ENCODE measurements at places on chromosomes 5 and 9.

GRCh38 chr5:176817841-176818377 is 7.5 kb downstream of the UNC5A start:
- DNase-seq: no peak

DNA sequence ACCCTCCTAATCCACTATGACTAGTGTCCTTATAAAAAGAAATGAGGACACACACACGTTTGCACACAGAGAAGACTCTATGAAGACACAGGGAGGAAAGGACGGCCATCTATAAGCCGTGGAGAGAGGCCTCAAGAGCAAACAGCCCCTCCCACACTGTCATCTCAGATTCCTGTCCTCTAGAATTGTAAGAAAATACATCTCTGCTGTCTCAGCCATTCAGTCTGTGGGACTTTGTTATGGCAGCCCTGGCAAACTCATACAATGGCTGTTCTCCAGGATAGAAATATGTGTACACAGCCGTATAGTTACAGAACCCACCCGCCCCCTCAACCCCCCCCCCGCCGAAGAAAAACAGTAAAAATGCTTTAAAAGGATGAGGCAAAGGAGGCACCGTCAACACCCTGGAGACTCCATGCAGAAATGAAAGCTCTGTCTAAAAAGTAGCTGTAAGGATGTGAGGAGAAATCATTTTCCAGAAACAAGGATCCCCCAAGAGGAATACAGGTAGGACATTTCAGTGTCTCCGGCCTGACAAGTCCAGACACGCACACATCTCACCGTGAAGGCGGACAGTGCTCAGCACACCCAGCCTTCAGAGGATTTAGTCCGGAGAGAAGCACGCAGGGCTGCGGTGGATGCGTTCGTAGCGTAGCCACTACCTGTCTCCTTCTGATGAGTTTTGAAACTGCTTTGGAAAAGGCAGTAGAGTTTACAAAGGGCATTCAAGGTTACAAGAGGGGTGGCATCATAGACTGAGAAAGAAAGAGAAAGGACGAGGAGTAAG is 110.8 kb upstream of the ERCC6L2 start:
- DNase-seq: no peak

GRCh38 chr9:126517833-126518356 is 95.8 kb upstream of the LMX1B start:
- DNase-seq: no peak

- no peak for DNase-seq
Measured at GRCh38 chr9:4497855-4498254, 7.6 kb downstream of the SLC1A1 start.

- DNase-seq: no peak
Measured at GRCh38 chr5:122165559-122166078, 36.3 kb downstream of the ZNF474 start.

- no peak for DNase-seq
Measured at GRCh38 chr5:53302529-53302928, 177.9 kb upstream of the FST start.

GRCh38 chr5:103513701-103514100 is 48.9 kb downstream of the NUDT12 start:
- no peak for DNase-seq

- no peak for DNase-seq
Measured at GRCh38 chr9:13716601-13717321, 437.3 kb upstream of the MPDZ start.

DNA sequence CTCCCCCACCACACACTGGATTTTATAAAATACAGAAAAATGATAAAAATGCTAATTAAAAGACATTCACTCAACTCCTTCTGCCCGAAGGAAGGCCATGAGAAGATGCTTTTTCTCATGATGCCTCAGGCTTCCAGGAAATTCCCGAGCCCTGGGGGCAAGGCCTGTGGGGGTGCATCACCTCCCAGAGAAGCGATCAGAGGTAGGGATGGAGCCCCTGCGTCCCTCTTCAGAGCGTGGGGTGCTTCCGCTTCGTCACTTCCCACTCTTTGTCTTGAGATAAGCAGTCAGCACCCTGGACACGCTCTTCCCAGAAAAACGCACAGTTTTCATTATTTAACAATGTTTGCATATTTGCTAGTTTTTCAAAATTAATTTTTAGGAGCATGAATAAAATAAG is 33.3 kb upstream of the SH3PXD2B start:
- no peak for DNase-seq

GRCh38 chr5:134873987-134874830 is at the start of gene TXNDC15:
Gene TXNDC15, plus strand, starts transcription at chr5:134874371. Its CDS starts 57 bp downstream, at chr5:134874428.
- DNase-seq: peak; percentile 83

GRCh38 chr9:134930398-134930797 is 12.7 kb upstream of the FCN1 start:
- no peak for DNase-seq

- DNase-seq: no peak
Measured at GRCh38 chr5:133083901-133084300, 32.1 kb downstream of the HSPA4 start.

DNA sequence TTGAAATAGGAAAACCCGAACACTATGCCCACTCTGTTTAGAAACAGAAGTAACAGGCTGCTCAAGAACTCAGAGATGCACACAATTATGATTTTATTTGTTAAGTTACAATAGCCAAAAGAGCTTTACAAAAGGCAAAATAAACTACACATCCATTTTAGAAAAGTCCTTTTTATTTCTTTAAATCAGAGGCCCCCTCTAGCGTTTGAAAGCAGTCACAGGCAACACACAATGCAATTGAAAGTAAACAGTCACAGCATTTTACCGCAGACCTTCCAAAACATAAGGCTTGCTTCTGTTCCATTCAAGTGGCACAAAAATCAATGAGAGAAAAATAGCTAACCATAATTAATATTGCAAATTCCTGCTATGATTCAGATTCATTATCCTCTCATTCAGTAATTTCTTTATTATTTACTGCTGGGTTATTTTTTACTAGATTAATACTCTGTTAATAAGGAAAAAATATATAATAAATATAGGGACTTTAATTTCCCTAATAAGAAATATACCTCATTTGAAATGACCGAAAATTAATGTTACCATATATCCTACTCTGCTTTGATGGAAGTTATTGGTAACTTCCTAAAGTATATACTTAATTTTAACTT is 78.3 kb downstream of the CEP120 start:
- DNase-seq: peak; percentile 3

DNA sequence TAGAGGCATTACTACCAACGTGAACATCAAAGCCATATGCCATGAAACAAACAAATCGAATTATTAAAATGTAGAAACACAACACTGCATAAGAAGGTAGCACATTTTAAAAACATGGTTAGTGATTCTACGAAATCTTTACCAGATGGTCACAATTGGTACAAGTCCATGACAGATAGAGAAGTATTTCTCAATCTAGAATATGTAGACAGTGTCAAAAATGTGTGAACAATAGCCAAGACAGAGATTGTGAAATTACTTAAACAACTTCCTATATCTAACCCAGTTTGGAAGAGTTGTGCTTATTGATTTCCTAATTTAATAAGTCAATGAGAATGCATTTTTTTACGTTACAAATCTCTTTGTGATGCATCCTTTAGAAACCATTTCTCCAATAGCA is 1121.6 kb downstream of the MAT2B start:
- DNase-seq: no peak

DNA sequence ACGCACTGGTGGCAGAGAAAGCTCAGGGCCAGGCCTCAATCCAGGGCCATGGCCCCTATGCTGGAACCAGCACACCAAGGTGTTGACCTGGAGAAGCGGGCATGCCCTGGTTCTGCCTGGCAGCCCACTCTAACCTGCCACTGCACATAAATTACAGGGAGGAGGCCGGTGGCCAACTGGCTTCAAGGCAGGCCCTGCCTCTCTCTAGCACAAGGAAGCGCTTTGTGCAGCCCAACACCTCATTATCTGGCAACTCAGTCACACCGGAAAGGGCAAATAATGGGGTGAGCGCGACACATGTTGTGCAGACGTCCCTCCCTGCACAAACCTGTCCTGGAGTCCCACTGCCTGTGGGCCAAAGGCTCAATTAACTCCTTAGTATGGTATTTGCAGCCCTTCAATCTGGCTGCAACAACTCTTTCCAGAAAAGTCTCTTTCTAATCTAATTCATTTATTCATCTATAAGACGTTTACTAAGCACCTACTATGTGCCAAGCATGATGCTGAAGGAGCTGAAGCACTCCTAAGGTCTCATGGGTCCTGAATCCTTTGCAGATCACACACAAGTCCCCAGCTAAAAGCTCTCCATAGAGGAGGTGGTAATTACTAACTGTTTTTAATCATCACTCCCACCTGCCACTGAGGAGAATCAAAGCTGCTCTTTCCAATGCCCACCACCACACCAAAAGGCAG is 24.9 kb downstream of the SHB start:
- DNase-seq: no peak

DNA sequence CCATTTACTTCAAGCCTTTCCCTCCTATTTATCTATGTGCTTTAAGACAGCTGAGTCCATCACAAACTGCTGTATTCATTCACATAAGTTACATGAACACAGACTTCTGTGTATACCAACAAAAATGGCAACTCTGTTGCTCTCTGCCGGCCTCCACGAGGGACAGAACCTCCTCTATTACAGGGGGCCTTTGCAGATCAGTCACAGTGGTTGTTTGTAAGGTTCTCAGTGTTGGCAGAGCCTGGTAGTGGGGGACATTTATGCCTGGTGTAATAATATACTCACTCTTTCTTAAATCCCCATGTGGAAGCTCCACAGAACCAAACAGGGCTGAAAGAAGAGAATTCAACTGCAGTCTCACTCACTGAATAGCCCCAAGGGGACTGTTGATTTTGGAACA is 76.5 kb downstream of the SLC1A1 start:
- no peak for DNase-seq

GRCh38 chr5:178624631-178625546 is 2.0 kb downstream of the CLK4 start:
- no peak for DNase-seq

DNA sequence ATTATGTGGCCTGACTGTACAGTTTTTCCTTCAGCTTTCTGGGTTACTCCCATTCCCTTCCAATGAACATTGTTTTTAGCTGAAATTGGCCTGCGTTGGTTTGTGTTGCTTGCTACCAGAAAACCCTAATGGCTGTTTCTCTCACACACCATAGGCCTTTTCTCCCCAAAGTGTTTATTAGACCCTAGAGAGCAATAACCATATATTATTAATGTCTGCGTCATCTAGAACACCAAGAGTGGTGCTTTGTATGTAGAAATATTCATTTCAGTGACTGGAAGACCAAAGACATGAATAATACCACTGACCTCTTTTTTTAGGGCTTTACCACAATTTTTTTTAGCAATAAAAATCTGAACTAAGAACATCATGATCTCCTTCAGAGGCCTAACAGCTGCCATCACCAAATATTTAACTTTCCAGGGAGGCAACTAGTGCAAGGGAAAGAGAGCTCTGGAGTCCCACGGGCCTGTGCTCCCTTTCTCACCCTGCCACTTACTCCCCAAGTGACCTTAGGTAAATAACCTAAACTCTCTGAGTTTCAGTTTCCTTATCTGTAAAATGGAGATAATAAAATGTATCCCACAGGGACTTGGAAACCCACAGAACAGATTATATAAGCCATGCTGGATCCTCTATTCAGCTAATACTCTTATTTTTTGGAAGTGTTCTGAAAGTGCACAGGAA is 201.9 kb upstream of the ISL1 start:
- DNase-seq: no peak

DNA sequence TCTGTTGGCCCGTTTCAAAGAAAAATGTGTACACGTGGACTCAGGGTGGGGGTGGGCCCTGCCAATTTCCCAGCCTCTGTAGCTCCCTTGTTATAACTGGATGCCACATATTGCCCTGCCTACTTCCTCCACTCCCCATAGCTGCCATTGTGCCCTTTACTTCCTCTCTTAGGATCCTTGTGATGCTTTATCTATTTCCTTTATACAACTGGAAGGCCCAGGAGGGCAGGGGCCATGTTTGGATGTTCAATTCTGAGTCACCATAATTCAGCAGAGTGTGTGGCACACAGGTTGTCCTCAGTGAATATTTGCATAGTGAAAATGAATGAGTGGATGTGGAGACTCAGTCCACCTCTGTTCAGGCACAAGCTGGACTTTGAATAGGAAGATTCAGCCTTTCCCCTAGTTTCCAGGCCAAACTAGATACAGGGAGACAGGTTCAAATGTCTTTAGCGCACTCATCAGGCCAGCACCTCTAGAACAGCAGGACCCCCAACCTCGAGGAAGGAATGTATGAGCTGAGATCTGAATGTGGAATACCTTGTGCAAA is 10.6 kb upstream of the FEM1C start:
- DNase-seq: no peak

- no peak for DNase-seq
Measured at GRCh38 chr5:149580808-149581191, 498 bp upstream of the ARHGEF37 start.

DNA sequence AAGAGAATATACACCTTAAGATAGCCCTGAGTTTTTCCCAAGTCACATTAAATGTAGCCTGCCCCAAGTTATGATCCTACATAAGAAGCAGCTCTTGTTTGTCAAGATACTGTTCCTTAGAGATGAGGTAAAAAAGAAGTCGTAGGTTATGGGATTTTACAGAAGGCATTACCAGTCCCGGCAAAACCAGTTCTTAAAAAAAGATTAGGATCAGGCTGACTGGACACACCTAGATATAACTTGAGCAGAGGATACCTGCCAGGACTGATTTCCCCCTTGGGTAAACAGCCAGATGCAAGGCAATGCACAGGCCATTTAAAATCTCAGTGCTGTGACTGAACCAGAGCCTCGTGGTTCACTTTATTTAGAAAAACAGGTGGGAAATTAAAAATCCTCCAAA is 14.1 kb upstream of the SEMA5A start:
- no peak for DNase-seq

- no peak for DNase-seq
Measured at GRCh38 chr9:134590240-134591081, 51.1 kb upstream of the COL5A1 start.

DNA sequence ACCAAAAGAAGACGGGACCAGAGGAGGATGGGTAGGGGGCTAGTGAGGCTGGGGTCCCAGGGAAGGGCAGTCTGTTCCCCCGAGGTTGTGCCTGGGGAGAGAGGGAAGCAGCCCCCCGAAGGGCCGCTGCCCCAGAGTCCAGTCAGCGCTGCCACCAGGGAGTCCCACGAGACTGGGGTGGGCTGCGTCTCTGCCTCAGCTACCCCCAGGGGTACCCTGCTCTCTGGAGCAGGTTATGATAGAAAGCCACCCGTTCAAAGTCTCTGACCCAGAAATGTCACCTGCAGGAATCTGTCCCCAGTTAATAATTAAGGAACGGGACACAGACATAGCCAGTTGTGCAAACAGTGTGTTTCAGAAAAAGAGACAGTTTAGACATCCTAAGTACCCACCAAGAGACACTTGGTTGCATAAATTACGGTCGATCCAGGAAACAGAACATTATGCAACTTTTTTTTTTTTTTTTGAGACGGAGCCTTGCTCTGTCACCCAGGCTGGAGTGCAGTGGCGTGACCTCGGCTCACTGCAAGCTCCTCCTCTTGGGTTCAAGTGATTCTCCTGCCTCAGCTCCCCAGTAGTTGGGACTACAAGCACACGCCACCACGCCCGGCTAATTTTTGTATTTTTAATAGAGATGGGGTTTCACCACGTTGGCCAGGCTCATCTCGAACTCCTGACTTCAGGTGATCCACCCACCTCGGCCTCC is 10.7 kb upstream of the AGPAT2 start:
- DNase-seq: no peak

- no peak for DNase-seq
Measured at GRCh38 chr9:121368138-121368522, 1.9 kb downstream of the STOM start.

GRCh38 chr5:151052836-151053235 is 28.0 kb downstream of the TNIP1 start:
- DNase-seq: no peak

- no peak for DNase-seq
Measured at GRCh38 chr5:158552241-158552640, 547.5 kb downstream of the EBF1 start.

GRCh38 chr5:145750199-145750598 is 84.9 kb downstream of the PRELID2 start:
- DNase-seq: no peak

Measured in CD4-positive, alpha-beta T cell treated with Interleukin-21 for 1 hour (primary cell).